ENCODE measurements at places on chromosomes 2 and 18. TPM values are rescaled to one million over a fixed set of nuclear protein-coding genes. Genes with fewer than 3 reads are reported as not detected.
A peak's percentile ranks its signal among the peaks of the same experiment; 100 is the strongest.

DNA sequence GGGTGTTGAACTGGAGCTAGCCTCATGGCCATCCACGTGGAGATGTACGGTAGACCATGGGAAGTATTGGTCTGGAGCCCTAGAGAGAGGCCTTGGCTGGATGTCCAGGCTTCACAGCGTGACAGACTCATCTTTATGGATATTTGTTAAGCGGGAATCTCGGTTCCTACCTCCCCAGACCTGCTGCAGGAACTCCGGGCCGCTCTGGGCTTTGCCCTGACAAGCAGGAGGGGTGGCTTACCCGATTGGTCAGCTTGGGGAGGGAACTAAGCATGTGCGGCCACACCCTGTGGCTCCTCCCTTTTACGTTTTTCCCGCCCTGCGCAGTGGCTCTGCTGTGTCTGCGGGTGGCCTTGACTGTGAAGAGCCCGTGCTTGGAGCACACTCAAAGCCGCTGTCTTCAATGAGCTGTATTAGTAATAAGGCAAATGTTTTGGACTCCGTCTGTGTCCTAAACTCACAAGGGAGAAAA, 52.3 kb downstream of the PAPOLG start:
- no peak for DNase-seq

GRCh38 chr2:229297247-229297646, 26.2 kb upstream of the PID1 start:
- no peak for DNase-seq

DNA sequence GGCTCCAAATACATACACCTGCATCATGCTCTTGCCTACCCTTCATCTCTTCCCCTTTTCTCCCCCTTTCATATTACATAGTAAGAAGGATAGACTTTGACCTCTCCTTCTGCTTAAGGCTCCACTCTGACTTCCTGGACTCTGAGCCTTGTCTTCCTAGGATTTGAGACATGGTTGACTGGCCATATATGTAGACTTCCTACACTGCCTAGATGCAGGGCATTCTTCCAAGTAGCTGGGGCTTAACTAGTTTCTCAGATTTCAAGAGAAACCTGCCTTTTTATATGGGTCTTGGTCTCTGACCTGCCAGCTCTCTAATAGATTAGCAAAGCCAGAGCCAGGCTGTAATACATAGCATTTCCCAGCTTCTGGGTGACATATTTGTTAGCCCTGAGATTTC, 35.4 kb upstream of the CYP26B1 start:
- DNase-seq, result no peak

DNA sequence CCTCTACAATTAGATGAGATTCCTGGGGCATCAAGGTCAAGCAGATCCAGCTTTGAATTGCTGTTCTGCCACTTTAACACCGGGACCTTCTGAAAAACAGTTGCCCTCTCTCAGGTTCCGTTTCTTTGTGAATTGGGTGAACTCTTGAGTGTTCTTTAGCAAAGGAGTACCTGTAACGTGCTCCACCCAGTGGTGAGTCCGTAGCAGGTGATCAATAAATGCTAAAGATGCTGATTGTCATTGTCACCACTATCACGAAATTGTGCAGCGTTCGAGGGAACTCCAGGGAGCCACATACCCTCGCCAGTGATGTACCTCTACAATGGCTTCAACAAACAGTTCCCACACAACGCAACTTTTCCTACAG, 81.9 kb downstream of the TCF7L1 start:
- DNase-seq, result no peak

- DNase-seq, result no peak
Observed at GRCh38 chr18:28175930-28176697, 816 bp downstream of the CDH2 start.

DNA sequence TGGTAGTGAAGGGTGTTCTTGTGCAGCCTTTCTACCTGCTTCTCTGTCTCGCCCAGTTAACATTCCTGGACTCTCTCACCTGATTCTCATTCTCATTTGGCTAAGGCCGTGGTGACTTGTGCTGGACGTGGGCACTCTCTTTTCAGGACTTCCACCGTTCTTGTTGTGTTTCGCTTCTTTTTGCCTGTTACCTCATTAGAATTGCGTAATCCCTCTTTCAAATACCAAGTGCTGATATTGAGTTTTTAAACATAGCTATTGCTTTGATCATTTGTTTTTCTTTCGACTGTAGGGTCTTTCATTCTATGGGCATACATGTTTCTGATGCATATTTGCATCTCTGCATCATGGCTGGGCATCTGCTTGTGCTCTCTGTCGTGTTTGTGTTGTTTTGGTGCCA, 287.0 kb downstream of the ALPK2 start:
- DNase-seq, result no peak

GRCh38 chr2:57862727-57863126, 183.9 kb upstream of the VRK2 start:
- DNase-seq, result no peak

- DNase-seq, result no peak
Observed at GRCh38 chr2:217701622-217702021, 301.2 kb downstream of the TNS1 start.

GRCh38 chr2:67414867-67415266, 17.7 kb downstream of the ETAA1 start:
- no peak for DNase-seq

- no peak for DNase-seq
Observed at GRCh38 chr18:35324926-35325655, 19.1 kb downstream of the ZNF24 start.

The IL37 gene
- total RNA-seq, result 0.44 TPM

- DNase-seq, result no peak
Observed at GRCh38 chr2:85583667-85584353, 421 bp upstream of the VAMP5 start.

The ANKRD30B gene
- total RNA-seq, result not detected

DNA sequence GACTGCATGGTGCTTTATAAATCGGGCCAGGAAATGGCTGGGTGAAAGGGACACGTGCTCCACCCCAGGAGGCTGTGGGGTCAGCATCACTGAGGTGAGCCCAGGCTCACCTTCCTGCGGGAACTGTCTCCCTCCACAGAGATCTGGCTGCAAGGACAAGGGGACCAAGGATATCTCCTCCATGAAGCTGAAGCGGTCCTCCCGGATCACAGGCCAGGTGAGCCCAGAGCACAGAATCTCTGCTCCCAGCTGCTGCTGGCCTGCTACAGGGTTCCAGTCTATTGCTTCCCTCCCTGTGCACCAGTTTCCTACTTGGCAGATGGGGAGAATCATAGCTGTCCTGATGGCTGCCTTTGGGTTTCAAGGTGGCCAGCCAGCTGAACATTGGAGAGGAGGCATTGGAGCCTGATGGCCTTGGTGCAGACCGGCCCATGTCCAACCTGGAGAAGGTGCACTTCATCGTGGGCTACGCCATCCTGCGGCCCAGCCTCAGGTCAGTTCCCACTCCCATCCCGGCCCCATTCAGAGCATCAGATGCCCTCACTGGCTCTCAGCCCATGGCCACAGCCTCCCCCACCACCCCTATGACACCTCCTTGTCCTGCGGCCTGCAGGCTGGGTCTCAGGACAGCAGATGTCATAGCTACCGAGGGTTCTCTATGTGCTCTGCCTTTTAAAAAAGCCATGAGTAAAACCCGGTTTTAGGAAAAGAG, 33.7 kb upstream of the GPR17 start:
- DNase-seq, result no peak

- peak; percentile 89 for DNase-seq
Observed at GRCh38 chr2:10658041-10658913, 31.5 kb downstream of the NOL10 start.

The ACTG2 gene
- total RNA-seq, result 0.21 TPM

- no peak for DNase-seq
Observed at GRCh38 chr2:160940699-160941098, 219.5 kb upstream of the TANK start.

The EHD3 gene
- 12.4 TPM for total RNA-seq

The PLCL1 gene
- total RNA-seq, result not detected

- DNase-seq, result no peak
Observed at GRCh38 chr18:59219672-59220163, at the start of gene GRP. Gene GRP (plus strand): TSS chr18:59220158. CDS start chr18:59220266, 108 bp downstream.

The FBXO41 gene
- total RNA-seq, result 4.0 TPM

GRCh38 chr2:203787979-203788378, 79.6 kb upstream of the CTLA4 start:
- no peak for DNase-seq

The MALT1 gene
- total RNA-seq, result 31.6 TPM

GRCh38 chr2:19474128-19474527, 115.7 kb upstream of the OSR1 start:
- DNase-seq, result peak; percentile 15

The MYO3B gene
- 2.6 TPM for total RNA-seq

The RAB27B gene
- total RNA-seq, result 4.3 TPM

DNA sequence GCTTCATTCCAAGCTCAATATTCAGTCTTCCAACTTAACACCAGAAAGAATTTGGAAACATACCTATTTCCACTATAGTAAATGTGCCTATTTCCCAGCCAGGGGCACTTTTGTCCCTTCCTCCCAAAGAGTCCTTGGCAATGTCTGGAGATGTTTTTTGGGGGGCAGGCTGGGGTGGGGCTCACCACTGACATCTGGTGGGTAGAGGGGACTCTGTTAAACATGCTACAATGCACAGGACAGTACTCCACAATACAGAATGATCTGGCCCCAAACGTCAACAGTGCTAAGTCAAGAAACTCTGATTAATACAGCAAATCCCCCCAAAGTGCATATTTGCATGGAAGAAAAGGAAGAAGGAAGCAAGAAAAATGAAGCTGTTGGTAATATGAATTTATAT, 61.7 kb downstream of the SMIM21 start:
- DNase-seq, result no peak

GRCh38 chr2:220491670-220492069, 864.2 kb downstream of the SLC4A3 start:
- DNase-seq, result peak; percentile 23

The CIB4 gene
- not detected for total RNA-seq

The NAT8 gene
- not detected for total RNA-seq

The EFHD1 gene
- total RNA-seq, result not detected

DNA sequence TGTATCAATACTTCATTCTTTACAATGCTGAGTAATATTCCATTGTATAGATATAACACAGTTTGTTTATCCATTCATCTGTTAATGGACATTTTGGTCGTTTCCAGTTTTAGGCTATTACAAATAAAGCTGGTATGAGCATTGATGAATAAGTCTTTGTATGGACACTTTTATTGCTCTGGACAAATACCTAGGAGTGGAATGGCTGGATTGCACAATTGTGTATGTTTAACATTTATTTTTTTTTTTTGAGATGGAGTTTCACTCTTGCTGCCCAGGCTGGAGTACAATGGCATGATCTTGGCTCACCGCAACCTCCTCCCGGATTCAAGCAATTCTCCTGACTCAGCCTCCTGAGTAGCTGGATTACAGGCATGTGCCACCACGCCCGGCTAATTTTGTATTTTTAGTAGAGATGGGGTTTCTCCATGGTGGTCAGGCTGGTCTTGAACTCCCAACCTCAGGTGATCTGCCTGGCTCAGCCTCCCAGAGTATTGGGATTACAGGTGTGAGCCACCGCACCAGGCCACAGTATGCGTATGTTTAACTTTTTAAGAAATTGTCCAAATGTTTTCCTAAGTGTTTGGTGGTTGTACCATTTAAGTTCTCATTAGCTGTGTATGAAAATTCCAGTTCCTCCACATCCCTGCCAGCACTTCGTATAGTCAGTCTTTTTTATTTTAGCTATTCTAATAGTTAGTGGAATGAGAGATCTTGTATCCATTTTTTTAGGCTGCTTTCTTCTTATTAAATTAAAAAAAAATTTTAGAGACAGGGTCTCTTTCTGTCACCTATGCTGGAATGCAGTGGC, 194.9 kb upstream of the HAAO start:
- DNase-seq, result peak; percentile 97

DNA sequence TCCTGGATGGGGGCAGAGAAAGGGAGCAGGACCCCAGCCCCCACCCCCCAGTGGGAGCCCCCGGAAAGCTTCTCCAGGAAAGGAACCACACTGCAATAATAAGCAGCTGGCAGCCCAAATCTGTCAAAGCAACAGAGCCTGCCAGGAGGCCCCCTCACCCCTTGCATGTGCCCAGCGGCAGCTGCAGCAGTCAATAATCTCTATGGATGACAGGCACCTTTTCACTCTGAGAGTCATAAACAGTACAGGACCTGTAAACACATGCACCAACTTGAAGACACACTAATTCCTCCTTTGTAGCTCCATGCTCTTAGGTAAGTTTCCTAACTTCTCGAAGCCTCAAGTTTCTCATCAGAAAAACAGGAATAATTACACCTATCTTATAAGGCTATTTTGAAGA, 26.2 kb upstream of the KDM3A start:
- peak; percentile 80 for DNase-seq

DNA sequence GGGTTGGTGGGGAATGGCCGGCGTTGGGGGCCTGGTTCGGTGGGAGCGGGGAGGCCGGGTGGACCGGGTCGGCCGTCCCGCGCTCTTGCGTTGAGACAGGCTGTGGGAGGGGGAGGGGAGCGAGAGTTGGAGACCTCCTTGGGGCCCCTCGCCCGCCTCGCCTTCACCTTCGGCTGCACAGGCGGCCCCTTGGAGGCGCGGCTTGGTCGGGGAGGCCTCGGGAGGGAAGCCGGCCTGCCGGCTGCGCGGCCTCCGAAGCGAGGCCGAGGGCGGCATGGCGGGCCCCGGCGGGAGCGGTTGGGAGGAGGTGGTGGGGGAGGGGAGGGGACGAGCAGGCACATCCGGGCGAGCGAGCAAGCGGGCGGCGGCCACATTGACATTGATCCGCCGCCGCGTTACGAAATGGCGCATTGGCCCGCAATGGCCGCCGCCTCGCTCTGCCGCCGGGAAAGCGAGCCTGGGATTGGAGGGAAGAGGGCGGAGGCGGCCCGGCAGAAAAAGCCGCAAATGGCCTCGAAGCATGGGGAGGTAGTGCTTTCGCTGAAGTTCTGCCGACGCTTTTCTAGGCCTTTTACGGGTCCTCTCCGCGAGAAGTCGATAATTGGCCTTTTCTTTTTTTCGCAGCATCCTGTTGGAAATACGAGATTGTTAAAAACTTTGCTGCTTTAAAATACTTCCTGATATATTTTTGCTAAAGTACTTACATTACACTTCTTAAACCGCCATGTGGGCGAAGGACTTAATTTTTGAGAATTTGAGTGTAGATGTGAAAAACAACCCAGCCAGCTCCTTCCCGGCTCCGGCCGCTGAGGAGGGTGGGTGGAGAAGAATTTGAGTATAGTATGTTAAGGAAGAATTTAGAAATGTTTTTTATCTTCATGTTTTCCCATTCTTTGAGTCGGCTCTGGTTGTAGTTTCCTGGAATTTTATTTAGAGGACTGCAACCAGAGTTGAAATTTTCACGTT, 580 bp downstream of the HNRNPA3 start:
- DNase-seq, result peak; percentile 57

DNA sequence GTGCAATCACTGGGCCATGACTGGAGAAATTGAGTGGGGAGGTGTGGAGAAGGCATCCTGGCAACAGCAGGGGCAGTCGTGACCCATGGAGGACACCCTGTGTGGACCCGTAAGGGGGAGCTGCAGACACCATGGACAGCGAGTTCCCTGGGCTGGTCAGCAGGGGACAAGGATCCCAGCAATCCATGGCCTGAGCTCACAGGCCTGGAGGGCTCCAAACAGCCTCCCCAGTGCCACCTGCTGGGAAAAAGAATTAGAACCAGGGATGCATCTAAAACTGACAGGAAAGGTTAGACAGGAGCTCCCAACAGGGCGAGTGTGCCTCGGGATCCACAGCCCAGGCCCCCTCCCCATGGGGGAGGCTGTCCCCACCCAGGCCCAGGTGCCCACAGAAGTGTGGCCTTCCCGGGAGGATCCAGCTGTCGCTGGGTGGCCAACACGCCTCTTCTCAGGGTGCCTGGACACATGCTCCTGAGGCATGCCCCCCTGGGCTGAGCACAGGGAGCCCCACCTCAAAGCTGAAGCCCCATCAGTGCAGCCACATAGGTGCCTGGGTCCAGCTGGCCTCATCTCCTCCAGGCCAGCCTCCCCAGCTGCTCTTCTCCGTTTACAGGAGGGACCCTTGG, 20.5 kb upstream of the KIF1A start:
- no peak for DNase-seq

The GKN1 gene
- total RNA-seq, result not detected

The EPB41L3 gene
- total RNA-seq, result 0.63 TPM
